ENCODE measurements at places on chromosomes 13 and 19.

DNA sequence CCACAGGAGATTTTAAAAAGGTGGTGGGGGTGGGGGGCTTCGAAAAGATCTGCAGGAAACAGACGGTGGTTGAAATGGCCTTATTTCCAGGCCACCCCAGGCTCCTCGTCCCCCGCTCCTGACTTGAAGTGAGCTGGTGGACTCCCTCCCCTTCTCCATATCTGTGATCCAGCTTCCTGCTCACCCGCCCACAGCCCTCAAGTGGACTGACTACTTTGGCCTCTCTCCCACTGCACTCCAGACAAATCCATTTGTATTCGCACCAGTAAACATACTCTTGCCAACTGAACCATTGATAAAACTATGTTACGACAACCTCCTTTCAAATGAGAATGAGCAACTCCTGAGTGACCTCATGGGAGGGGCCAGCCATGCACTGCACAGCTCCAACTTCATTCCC, 259.5 kb downstream of the COL4A1 start:
- DNase-seq = peak; percentile 23

DNA sequence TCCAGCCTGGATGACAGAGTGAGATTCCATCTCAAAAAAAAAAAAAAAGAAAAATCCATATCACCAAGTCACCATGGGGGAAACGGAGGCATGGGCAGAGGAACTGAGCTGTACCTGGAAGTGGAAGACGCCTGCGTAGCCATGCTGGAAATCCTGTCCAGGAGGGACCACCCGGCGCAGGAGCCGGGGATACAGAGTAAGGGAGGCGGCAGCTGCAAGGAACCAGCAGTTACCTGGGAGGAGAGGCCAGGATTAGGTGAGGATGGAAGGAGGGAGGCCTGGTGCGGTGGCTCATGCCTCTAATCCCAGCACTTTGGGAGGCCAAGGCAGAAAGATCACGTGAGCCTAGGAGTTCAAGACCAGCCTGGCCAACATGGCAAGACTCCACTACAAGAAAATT, 2.0 kb downstream of the CAPN12 start:
- no peak for DNase-seq

- DNase-seq = no peak
These were observed 32.1 kb upstream of the TCF3 start for GRCh38 chr19:1684573-1684912.

- DNase-seq = peak; percentile 23
These were observed 169.6 kb upstream of the GPR12 start for GRCh38 chr13:26929971-26930730.

- DNase-seq = peak; percentile 17
These were observed 215.2 kb downstream of the NBEA start for GRCh38 chr13:35157143-35157755.

- no peak for DNase-seq
These were observed 99.0 kb downstream of the GPC6 start for GRCh38 chr13:93325303-93326233.

- no peak for DNase-seq
These were observed 249.3 kb downstream of the UQCRFS1 start for GRCh38 chr19:28963486-28964250.

- no peak for DNase-seq
These were observed 748.2 kb upstream of the SLITRK5 start for GRCh38 chr13:86922936-86923335.

GRCh38 chr13:80168089-80168850, 172.7 kb downstream of the SPRY2 start:
- peak; percentile 22 for DNase-seq

DNA sequence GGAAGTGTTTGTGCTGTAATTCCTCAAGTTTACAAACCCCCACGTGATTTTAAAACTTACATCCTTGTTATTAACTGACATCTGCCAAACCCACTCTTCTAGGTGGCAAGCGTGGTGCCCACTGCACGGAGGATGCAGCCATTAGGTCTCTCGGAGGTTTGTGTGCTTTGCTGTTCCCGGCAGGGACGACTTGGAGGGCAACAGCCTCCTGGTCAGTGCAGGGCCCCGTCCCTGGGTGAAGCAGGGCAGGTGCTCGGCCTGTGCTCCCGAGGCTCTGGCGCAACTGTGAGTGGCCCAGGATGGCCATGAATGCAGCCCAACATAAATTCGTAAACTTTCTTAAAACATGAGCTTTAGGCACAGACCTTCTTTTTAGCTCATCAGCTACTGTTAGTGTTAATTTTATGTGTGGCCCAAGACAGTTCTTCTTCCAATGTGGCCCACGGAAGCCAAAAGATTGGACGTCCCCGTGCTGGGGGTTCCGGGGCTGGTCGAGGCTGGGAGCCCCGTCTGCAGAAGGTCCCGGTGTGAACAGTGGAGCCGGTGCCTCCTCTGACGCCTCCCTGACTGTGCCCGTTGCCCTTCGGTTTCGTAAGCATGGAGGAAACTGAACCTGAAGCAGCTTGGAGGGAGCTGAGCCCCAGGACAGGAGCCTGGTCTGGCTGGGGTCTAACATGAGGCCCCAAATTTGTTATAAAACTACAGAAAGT, 11.9 kb downstream of the GAS6 start:
- DNase-seq = no peak

- DNase-seq = no peak
These were observed 97.6 kb upstream of the DACH1 start for GRCh38 chr13:71964491-71965100.

- DNase-seq = no peak
These were observed 94.3 kb downstream of the OXGR1 start for GRCh38 chr13:96899946-96900345.

- no peak for DNase-seq
These were observed 30.5 kb upstream of the TUBGCP3 start for GRCh38 chr13:112618501-112618900.

GRCh38 chr19:23071147-23071511, 45.7 kb upstream of the ZNF730 start:
- DNase-seq = no peak

DNA sequence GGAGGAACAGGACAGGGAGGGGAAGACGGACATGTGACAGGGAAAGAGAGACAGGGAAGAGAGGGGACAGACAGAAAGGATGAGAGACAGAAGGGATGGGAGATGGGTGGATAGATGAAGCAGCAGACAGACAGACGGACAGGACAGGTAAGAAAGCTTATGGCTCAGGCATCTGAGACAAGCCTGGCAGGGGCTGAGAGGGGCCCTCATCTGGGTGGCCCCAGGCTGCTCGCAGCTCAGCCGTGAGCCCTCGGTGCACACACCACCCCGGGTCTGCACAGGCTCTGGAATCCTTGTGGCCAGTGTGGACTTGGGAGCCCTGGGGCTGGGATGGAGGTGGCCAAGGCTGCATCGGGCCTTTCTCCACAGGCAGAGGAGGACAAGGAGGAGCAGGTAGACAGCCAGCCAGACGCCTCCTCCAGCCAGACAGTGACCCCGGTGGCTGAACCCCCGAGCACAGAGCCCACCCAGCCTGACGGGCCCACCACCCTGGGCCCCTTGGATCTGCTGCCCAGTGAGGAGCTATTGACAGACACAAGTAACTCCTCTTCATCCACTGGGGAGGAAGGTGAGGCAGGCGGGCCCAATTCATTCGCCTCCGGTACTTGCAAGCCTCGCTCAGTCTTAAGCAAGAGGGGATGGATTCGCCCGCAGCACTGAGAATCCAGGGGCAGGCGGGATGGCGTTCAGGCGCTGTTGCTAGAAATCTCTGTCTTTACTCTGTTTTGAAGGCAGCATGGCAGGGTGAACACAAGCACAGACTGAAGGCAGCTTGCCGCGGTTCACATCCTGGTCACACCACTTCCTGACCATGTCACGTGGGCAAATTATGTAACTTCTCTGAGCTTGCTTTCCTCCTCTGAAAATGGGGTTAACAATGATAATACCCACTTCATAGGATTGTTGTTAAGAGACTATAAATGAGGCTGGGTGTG, 14.0 kb downstream of the GRAMD1A start:
- DNase-seq = no peak

GRCh38 chr19:8028951-8029491, 23.5 kb upstream of the CCL25 start:
- no peak for DNase-seq

DNA sequence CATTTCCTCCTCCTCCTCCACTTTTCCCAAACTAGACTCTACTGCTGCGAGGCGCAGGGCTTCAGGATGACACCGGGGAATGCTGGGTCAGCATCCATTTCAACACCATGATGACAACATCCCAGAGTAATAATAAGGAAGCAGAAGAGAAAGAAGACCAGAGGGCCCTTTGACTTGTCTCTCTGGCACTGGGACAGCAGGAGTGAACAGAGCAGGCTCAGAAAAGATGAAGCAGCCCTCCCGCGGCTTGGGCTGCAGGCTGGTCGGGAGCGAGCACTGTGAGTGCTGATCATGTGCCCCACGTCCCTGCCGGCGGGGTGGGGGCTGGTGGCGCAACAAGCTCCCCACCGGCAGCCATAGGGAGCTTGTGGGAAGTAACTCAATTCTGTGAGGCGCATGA, 30.5 kb downstream of the RANBP3 start:
- DNase-seq = no peak

Data from fibroblast of skin of left biceps (primary cell).